Testis (tissue), 5 donors: ENCODE measurements at places on chromosomes 16 and 17. TPM values are rescaled to one million over a fixed set of nuclear protein-coding genes. Genes with fewer than 3 reads are reported as not detected.

DNA sequence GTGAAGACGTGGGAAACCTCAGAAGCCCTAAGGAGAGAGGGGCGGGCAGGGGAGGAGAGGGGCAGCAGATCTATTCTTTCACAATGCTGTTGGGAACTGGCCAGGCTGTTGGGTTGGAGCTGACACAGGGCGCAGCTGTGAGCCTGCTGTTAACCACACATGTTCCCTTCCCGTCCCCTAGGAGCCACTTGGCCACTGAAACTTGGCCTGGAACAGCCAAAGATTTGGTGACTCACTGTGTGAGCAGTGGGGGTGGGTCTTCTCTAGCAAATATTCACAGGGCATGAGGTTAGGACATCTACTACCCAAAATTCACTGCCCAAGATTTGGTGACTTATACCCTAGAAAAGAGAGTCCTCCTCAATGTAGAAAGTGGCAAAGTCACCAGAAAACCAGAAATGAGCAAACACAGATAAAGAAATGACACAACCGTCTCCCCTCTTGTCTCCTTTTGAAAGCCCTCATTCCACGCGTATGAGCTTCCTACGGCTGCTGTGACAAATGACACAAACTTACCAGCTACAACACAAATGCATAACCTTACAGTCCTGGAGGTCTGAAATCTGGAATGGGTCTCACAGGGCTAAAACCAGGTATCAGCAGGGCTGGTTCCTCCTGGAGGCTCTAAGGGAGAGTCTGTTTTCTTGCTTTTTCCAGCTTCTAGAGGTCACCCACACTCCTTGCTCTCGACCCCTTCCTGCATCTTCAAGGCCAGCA, 6.3 kb downstream of the TBC1D16 start:
- no peaks in the 10 kb centered on the region for H3K27me3 ChIP-seq
- H3K27ac ChIP-seq: peak overlapping the region; percentile 66
- peak; percentile 78 for DNase-seq
- no peaks in the 10 kb centered on the region for H3K36me3 ChIP-seq

- no peaks in the 10 kb centered on the region for H3K4me1 ChIP-seq
- no peaks in the 10 kb centered on the region for H3K27me3 ChIP-seq
- no peak overlapping the region for H3K4me3 ChIP-seq
- no peaks in the 10 kb centered on the region for H3K36me3 ChIP-seq
- DNase-seq: no peak
These were observed 266.5 kb upstream of the HSBP1 start for GRCh38 chr16:83541231-83541630.

Gene APOBR
- 2.1 TPM for total RNA-seq

GRCh38 chr17:62616993-62617893, 10.2 kb upstream of the MRC2 start:
- no peak overlapping the region for H3K27ac ChIP-seq
- no peaks in the 10 kb centered on the region for H3K36me3 ChIP-seq
- H3K27me3 ChIP-seq: no peaks in the 10 kb centered on the region

Gene CARD14
- total RNA-seq: 6.1 TPM

- H3K4me3 ChIP-seq: no peak overlapping the region
- H3K36me3 ChIP-seq: no peaks in the 10 kb centered on the region
These were observed 7.5 kb downstream of the C16orf90 start for GRCh38 chr16:3487521-3488410.

DNA sequence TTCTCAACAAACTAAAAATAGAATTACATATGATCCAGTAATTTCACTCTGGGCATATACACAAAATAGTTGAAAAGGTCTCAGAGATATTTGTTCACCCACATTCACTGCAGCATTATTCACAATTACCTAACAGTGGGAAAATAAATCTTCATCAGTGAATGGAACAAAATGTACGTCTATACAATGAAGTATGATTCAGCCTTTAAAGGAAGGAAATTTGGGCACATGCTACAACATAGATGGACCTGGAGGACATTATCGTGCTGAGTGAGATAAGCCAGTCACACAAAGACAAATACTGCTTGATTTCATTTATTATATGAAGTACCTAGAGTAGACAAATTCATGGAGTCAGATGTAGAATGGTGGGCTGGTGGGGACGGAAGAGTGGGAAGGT, 47.0 kb downstream of the MFSD11 start:
- no peaks in the 10 kb centered on the region for H3K4me1 ChIP-seq
- H3K27me3 ChIP-seq: no peaks in the 10 kb centered on the region
- no peaks in the 10 kb centered on the region for H3K36me3 ChIP-seq

Gene KRTAP1-1
- total RNA-seq: not detected

- peaks cover 10% of the 10 kb centered on the region for H3K4me1 ChIP-seq
- H3K27me3 ChIP-seq: no peaks in the 10 kb centered on the region
- no peaks in the 10 kb centered on the region for H3K36me3 ChIP-seq
- no peak overlapping the region for H3K27ac ChIP-seq
These were observed 26.9 kb upstream of the ZNF750 start for GRCh38 chr17:82866590-82867191.

DNA sequence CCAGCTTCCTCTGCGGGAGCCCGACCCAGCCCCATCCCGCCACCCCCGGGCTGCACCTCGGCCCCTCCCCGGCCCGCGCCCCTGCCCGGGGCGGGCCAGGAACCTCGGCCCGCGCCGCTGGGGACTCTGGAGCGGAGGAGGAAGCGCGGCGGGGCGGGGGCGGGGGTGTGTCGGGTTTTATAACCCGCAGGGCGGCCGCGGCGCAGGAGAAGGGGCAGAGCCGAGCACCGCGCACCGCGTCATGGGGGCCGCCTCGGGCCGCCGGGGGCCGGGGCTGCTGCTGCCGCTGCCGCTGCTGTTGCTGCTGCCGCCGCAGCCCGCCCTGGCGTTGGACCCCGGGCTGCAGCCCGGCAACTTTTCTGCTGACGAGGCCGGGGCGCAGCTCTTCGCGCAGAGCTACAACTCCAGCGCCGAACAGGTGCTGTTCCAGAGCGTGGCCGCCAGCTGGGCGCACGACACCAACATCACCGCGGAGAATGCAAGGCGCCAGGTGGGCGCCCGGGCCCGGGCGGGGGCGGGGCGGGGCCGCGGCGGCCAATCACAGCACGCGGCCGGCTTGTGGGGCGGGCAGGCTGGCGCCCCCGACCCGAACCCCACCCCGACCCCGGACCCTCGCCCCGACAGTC, at the start of gene ACE:
Gene ACE (plus strand): TSS at position 208 of the 626 bp plus-strand sequence. CDS start 34 bp downstream, at position 242.
- no peak within 1 kb of the TSS for H3K27ac ChIP-seq
- H3K4me3 ChIP-seq: peak within 1 kb of the TSS; percentile 59
- DNase-seq: peak; percentile 61

Gene GAS2L2
- 0.31 TPM for total RNA-seq

Gene ENPP7
- 0.24 TPM for total RNA-seq

Gene AOC2
- 10.3 TPM for total RNA-seq

DNA sequence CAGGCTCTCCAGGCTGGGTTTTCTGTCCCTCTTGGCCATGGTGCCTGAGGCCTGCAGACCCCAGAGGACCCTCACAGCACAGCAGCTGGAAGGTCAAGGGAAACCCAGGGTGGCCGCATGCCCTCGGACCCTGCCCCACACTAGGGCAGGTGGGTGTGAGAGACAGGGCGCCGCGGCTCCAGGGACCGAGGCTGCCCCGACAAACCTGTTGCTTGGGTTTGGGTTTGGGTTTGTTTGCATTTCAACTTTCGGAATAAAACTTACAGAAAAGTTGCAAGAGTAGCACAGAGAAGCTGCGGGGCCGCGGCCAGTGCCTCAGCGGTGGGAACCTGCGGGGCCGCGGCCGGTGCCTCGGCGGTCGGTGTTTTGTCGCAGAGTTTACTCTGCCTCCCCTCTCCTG, 7.8 kb downstream of the HGS start:
- H3K4me3 ChIP-seq: no peak overlapping the region

GRCh38 chr16:51383909-51384308, 232.8 kb upstream of the SALL1 start:
- H3K36me3 ChIP-seq: no peaks in the 10 kb centered on the region
- no peak for DNase-seq
- no peak overlapping the region for H3K4me3 ChIP-seq
- H3K27ac ChIP-seq: no peak overlapping the region
- no peaks in the 10 kb centered on the region for H3K4me1 ChIP-seq

DNA sequence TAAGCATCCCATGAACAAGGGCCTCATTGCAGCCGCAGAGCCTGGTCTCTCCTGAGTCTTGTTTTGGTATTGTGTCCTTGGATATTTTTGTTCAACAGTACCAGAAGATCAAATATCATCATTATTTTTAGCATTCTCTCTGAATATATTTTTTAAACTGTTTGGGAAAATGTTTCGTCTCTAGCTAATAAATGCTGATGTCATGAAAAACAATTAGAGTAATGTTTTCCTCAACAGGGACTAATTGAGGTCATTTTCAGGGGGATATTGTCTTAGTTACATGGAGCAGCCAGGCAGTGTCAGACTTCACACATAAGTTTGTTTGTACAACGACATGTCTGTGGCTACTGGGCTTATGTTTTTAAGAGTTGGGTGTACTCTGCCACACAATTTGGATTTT, 805.3 kb upstream of the SOX9 start:
- no peak overlapping the region for H3K4me3 ChIP-seq
- no peaks in the 10 kb centered on the region for H3K4me1 ChIP-seq
- H3K27me3 ChIP-seq: no peaks in the 10 kb centered on the region

DNA sequence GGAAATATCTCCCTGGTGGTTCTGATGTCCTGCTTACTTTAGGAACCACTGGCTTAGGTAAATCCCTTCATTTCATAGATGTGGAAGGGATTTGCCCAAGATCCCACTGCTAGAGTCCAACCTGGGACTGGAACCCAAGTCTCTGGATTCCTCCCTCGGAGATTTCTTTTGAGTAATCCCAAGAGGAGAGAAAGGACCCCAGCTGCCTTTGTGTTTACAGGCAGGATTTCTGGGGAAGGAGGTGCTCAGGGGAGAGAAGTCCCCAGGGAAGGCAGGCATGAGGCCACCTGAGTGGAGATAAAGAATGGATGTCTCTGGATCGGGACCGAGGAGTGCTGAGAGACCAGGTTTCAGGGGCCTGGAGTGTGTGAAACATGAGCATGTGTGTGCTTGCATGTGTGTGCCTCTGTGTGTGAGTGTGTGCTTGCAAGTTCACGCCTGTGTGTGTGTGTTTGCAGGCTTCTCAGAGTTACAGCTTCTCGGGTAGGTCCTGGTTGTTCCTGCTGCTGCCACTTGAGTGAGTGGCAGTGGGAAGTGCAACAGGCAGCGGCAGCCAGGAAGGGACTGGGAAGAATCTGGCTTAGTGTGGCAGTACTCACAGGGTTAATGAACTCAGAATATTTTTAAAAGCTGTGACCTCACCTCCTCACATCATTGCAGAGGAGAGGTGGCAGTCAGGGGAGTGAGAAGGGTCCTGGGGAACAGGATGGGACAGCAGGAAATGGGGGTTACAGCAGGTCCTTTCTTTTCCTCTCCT, 2.2 kb downstream of the KCNH6 start:
- H3K27me3 ChIP-seq: no peaks in the 10 kb centered on the region
- no peaks in the 10 kb centered on the region for H3K36me3 ChIP-seq
- H3K4me3 ChIP-seq: no peak overlapping the region
- H3K4me1 ChIP-seq: no peaks in the 10 kb centered on the region

- no peaks in the 10 kb centered on the region for H3K4me1 ChIP-seq
- no peak overlapping the region for H3K4me3 ChIP-seq
- no peak for DNase-seq
- H3K36me3 ChIP-seq: no peaks in the 10 kb centered on the region
These were observed 15.9 kb downstream of the AOC3 start for GRCh38 chr17:42866631-42867575.

DNA sequence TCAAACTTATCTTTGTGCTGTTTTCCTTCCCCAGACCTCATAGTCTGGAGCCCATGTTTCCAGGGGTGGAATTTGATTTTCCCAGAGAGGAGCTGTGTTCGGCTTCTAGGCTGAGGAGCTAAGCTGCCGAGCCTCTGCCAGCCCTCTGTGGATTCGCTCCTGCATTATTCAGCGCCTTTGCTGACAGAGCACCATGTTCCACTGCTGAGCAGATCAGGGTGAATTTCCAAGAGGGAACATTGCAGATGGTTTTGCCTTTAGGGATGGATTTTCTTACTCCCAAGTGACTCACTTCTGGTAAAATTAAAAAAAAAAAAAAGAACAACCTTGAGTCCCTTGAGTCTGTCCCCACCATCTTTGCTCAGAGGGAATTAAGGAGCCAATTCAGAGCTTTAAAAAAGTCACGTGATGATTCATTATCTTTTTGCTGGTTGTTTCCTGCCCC, 229.5 kb downstream of the PRKCA start:
- no peak overlapping the region for H3K4me3 ChIP-seq
- no peaks in the 10 kb centered on the region for H3K36me3 ChIP-seq
- no peak overlapping the region for H3K27ac ChIP-seq

DNA sequence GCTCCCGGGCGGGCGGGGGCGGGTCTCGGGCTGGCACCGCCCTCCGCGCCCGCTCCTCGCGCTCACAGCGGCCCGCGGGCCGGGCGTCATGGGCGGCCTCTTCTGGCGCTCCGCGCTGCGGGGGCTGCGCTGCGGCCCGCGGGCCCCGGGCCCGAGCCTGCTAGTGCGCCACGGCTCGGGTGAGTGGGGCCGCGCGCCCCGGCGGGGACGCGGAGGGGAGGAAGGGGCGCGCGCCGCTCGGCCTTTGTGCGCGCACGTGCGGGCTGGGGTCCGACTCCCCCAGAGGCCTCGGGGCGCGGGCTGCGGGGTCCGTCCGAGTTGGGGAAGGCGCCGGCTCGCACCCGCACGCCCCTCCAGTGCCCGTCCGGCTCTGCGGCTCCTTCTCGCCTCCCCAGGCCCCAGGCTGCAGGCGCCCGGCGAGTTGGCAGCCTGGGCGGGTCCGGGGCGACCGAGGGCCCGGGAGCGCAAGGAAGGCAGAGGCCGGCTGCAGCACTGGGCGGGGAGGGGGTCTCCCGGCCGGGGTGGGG, at the start of gene NME4:
Gene NME4 (plus strand): TSS at position 65 of the 527 bp plus-strand sequence. CDS start 24 bp downstream, at position 89.
- peaks cover 23% of the 10 kb centered on the region for H3K4me1 ChIP-seq
- H3K36me3 ChIP-seq: no peaks in the 10 kb centered on the region
- peak within 1 kb of the TSS; percentile 65 for H3K4me3 ChIP-seq
- peak within 1 kb of the TSS; percentile 88 for H3K27ac ChIP-seq

GRCh38 chr17:17132746-17133145, 73.4 kb downstream of the PLD6 start:
- H3K27me3 ChIP-seq: no peaks in the 10 kb centered on the region
- no peak overlapping the region for H3K27ac ChIP-seq

Gene WFIKKN1
- 3.5 TPM for total RNA-seq

DNA sequence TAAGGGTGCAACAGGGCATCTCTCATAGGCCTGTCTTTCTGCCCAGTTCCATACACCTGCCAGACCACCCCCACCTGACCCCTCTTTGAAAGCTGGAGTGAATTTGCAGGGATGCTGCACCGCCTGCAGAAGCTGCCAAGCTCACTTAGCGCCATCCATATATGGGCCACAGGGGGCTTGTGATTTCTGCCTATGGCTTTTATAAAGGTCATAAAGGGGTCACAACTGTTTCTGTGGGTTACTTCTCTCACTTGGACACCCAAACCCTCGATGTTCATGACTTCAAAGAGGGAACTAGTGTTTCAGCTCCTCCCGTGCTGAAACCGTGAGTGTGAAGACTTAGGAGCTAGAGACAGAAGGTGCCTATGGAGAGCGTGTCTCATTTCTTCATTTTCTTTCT, 23.9 kb upstream of the MEAK7 start:
- DNase-seq: no peak
- H3K27me3 ChIP-seq: no peaks in the 10 kb centered on the region
- H3K36me3 ChIP-seq: no peaks in the 10 kb centered on the region
- peaks cover 34% of the 10 kb centered on the region for H3K4me1 ChIP-seq
- H3K4me3 ChIP-seq: no peak overlapping the region
